COR-L47 (cell line): ENCODE measurements at places on chromosomes 12 and 14.

DNA sequence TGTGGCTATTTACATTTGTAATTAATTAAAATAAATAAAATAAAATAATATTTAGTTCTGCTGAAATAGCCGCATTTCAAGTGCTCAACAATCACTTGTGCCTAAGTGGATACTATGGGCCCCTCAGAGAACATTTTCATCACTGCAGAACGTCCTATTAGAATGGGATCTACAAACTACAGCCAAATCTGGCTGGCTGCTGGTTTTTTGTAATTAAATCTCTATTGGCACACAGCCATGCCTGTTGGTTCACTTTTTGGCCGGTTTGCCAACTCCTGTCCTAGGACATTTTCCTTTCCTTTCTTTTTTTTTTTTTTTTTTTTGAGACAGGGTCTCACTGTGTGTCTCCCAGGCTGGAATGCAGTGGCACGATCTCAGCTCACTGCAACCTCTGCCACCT, 9.8 kb downstream of the CCDC63 start:
- no peak for DNase-seq

- no peak for DNase-seq
Observed at GRCh38 chr12:26828280-26829073, 4.5 kb downstream of the ITPR2 start.

GRCh38 chr12:110001596-110001995, 2.4 kb downstream of the ANKRD13A start:
- DNase-seq = no peak

- no peak for DNase-seq
Observed at GRCh38 chr12:63922474-63922873, 78.0 kb downstream of the SRGAP1 start.

GRCh38 chr12:93785249-93786010, 108.3 kb downstream of the CRADD start:
- DNase-seq = no peak
